Anterior cingulate cortex (tissue), 58 donors: ENCODE measurements at places on chromosomes 11 and 22.

DNA sequence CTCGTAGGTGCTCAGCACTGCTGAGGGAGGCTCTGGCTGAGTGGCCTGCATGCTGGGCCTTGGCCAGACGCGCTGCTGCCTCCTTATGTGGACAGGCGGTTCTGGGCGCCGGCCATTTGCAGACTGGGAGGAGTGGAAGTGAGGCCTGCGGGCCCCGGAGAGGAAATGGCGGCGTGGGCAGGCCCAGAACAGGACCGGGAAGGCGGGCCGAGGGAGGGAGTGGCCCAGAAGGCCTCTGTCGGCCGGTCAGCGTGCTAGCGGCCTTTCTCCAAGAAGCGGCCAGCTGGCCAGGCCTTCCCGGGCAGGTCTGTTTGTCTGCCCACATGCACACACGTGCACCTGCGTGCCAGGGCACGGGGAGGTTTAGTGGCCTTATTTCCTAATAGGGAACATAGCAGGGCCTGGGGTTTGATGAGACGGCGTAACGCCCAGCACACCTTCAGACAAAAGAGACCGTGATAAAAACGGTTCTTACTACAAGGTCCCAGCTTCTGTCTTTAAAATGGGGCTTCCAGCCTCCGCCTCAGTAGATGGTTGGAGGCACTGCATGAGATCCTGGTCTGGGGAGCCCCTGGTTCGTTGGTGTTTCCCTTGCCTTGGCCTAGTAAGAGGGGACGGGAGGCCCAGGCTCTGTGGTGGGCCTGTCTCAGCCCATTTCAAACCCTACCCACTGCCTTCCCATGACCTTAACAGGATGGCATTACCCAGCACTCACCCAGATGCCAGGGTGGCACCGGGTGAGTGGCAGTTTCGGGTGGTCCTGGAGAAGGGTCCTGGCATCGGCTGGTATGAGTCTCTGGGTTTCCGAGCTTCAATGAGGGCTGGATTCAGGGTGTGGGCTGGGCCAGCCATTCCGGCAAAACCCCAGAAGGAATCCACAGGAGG lies 65.1 kb upstream of the PPARA start:
- DNase-seq: peak; percentile 74

- no peak for DNase-seq
Observed at GRCh38 chr11:109795234-109795633, 298.0 kb upstream of the ZC3H12C start.

- DNase-seq: no peak
Observed at GRCh38 chr11:101916422-101916821, at the start of gene ANGPTL5. Gene ANGPTL5, minus strand, starts transcription at chr11:101916522. Its CDS starts 8,613 bp downstream, at chr11:101907909.

GRCh38 chr11:1050581-1051355 lies 14.2 kb upstream of the MUC6 start:
- DNase-seq: peak; percentile 48

- DNase-seq: no peak
Observed at GRCh38 chr11:8729837-8730696, 47.5 kb downstream of the RPL27A start.

DNA sequence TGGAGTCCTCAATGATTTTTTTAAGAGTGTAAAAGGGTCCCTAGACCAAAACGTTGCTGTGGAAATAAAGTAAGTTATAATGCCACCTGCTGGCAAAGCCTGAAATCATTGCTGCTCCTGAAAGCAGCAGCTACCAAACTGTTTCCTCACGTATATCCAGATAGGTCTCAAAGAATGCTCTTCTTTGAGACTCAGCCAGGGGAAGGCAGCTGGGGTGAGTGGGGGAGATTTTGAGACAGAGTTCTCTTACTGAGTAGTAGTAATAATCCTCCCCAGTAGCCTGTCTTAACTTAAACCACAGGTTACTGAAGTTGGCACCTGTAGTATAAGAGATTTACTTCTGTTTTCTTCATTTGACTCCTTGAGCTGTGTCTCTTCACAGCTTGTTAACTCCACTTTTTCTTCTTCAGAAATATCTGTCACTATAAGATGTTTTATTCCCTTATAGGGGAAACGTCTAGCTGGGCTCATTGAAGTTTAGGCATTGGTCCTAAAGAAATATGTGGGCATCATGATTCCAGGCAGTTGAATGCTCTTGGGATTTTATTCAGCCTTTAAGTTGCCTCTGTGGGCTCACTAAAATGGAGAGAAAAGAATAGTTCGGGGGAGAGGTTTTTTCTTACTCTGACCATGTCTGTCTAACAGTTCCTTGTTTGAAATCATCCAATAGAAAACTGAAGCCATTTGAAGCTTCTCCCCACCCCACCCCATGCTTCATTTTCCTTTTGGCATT lies 77.9 kb downstream of the BTBD10 start:
- DNase-seq: no peak

DNA sequence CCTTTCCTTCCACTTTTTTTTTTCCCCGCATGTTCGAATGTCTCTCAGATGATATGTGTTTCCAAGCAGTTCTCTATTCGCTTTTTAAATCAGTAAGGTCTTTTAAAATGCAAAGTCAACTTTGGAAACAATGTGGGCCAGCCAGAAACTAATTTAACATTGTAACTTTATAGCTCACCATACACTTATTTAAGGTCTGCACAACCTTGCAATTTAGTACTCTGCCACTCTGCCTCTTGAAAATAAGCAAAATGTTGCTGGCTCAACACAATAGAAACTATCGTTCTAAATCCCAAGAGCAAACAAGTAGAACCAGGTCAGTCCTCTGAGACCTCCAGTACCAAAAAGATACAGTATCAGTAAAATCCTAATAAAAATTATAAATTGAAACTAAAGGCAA lies 109.0 kb downstream of the SIK3 start:
- DNase-seq: no peak

GRCh38 chr11:61707574-61707973 lies 27.4 kb downstream of the DAGLA start:
- no peak for DNase-seq

- no peak for DNase-seq
Observed at GRCh38 chr11:64870893-64871466, 7.4 kb downstream of the EHD1 start.

DNA sequence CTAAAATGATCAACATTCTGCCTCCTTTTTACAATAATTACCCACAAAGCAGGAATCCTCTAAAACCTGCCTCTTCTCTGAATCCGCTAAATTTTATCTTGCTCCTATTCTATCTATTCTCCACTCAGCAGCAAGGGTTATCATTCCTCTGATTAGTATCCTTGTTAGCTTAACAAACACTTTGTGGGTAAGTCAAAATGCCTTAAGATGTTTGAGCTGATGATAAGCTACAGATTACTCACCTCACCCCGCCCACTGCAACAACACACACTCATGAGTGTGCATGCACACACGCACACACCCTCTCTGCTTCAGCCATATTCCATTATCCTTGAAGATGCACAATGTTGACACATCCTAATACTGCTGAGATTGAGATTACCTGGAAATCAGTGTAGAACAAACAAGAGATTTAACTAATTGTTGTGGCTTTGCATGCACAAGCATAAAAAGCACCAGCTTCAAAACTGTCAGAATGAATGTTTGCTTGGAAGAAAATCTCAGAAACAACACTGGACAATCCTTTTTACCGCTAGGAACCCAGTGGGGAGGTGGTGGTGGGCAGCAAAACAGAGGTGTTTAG lies 130.9 kb downstream of the BBOX1 start:
- no peak for DNase-seq

DNA sequence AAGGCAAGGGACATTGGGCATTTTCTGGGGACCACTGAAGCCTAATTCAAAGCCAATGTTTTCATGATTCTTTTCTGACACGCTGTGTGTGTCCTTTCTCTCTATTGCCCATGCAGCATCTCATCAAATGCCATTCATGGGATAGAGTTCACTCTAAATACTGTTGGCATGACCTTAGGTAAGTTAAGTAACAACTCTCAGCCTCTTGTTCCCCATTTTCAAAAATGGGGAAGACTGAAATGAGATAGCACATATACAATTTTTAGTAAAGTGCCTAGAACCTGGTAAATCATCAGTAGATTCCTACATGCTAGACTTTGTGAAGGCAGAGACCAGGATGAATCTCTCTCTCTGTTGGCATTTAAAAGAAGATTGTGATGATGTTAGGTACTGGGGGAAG lies 12.7 kb upstream of the OR52K2 start:
- DNase-seq: no peak

DNA sequence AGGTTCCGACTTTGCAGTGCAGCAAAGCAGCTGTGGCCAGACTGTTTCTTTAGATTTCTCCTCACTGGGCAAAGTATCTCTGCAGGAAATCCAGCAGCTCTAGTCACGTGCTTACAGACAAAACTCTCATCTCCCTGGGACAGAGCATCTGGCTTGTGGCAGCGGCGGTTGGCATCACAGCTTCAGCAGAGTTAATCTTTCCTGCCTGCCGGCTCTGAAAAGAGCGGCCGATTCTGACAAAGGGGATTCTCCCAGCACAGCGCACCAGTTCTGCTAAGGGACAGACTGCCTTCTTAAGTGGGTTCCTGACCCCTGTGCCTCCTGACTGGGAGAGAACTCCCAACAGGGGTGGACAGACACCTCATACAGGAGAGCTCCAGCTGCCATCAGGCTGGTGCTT lies 1357.3 kb upstream of the TENM4 start:
- DNase-seq: no peak

DNA sequence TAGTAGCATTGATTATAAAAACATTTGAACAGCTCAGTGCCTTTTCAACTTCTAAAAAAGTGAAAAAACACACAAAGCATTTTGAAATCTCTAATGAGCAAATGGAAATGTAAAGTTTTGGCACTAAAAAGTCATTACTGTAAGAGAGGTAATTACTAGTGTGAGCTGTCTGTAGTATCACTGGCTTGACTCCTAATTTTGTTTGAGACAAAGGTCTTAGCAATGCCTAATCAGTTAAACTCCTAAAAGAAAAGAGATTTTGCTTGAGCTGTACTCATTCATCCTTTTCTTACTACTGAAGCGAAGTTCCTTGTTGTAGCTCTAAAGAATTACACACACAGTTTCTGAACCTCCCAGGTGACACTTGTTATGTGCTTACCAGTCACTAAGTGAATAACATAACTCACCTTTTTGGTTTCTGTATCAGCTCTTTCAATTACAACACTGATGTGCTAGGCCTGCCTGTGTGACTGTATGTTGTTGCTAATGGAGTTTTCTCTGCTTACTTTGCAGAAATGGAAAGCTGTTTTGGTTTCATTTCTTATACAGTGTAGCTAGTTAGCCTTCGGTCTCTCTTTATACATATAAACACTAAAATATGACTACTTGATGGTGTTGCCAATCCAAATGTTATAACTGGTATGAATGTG lies 924.4 kb upstream of the TENM4 start:
- DNase-seq: no peak

DNA sequence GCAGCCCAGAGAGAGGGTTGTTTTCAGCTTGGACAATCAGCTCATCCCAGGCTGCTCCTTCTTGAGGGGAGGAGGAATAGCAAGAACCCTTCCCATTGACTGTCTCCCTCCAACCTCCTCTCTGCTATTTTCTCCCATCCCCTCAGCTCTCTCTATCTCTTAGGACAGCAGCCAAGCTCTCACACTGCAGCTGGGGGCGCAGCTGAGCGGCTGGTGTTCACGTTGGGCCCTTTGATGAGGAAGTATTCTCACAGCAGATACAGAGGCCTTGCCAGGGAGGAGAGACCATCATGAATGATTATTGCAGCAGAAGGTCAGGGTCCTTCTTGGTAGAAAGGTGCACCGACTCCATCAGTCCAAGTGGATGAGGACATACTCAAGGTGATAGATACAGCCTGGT lies 26.5 kb upstream of the CADM1 start:
- no peak for DNase-seq

DNA sequence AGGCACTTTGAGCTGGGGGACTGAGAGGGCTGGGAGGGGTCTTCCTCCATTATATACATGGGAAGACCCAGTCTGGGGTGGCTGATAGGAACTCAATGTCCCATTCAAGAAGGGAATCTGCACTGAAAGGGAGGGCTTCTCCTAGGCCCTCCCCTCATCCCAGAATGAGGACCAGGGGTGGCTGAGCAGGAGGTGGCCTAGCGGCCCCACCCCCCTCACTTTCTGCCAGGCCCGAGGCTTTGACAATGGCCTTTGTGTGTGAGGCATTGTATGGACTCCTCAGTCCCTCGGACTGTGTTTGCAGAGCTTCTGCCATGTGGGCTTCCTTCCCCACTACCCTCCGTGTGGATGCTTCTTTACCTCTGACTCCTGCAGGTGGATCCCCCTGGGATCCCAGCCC lies 65.7 kb downstream of the NECTIN1 start:
- DNase-seq: peak; percentile 46

GRCh38 chr22:47716890-47717615 lies 954.6 kb downstream of the TBC1D22A start:
- no peak for DNase-seq

DNA sequence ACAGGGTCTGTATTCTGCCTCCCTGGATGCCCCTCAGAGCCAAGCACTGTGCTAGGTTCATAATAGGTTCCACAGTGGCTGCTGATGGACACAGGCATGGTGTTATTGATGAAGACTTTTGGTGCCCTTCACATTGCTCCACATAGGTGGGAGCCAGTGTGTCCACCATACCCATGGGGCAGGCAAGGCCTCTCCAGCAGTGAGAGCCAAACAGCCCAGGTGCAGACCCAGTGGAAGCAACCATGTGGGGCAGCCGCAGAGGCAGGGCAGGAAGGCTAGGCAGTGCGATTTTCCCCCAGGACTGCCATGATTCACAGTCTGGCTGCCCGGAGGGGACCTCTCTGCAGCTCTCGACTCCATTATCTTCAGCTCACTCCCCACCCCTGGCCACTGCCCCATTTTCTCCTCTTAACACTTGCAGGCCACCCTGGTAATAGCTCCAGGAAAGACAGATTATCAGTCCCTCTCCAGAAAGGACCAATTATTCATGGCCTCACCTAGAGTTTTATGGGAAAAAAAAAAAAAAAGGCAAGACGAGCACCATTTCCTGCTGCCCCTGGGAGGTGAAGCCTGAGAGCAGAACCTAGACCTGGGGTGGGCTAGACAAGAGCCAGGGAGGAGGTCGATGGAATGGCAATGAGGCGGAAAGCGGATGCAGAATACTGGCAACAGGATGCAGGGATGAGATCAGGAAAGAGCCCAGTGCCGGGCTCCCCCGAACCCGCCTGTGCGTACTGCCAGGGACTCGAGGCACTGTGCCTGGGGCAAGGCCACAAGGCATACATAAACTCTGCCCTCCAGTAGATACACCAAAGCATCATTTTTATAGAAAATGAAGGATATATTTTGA lies 343.0 kb upstream of the NCAM1 start:
- no peak for DNase-seq

- no peak for DNase-seq
Observed at GRCh38 chr11:22510741-22511140, 114.9 kb downstream of the FANCF start.

DNA sequence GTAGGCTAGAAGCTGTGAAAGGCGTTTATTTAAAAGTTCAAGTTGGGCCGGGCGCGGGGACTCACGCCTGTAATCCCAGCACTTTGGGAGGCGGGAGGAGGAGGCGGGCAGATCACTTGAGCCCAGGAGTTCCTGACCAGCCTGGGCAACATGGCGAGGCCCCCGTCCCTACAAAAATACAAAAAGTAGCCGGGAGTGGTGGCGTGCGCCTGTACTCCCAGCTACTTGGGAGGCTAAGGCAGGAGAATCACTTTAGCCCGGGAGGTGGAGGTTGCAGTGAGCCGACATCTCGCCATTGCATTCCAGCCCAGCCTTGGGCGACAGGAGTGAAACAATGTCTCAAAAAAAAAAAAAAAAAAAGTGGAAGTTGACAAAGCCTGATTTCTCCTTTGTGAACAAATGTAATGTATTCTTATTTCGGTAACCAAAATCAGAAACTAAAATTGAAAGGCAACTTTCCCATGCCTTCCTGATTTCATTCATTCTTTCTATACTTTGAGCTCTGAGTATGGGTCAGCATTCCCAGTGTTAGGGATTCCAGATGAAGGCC lies 825 bp downstream of the PTPMT1 start:
- no peak for DNase-seq
